Stimulated activated CD4-positive, alpha-beta T cell treated with anti-CD3 and anti-CD28 coated beads, TNF-alpha, amount 100 ng/mL, for 24 hours (primary cell): ENCODE measurements at places on chromosomes 3 and 15.

GRCh38 chr15:52008359-52008697 is 10.7 kb upstream of the MAPK6 start:
- no peak for DNase-seq

DNA sequence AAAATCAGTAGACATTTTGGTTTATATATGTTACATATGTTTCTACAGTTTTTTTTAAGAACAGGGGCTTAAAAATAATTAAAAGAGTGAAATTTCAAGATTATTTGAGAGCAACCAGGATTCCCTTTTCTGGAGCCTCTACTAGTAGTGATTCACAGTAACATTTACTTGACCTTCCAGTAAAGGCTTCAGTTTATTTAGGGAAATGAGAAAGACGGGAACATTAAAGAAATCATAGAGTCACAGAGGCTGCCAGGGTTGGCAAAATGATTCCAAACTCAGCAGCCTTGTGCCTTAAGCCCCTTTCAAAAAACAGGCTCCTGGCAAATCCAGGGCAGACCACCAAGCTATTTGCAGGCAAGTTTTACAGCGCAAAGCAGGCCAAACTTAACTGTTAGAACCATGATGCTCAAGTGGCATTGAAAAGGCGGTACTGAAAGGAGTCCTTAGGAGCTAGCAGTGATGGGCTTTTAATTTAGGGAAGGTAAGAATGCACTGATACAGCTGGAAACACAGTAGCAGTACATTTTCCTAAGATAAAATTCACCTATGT is 201.1 kb upstream of the ADAMTS9 start:
- no peak for DNase-seq

- no peak for DNase-seq
Observed at GRCh38 chr15:42068601-42069000, 25.8 kb downstream of the PLA2G4D start.

GRCh38 chr3:52774901-52775864 is 2.2 kb upstream of the ITIH1 start:
- DNase-seq, result no peak

DNA sequence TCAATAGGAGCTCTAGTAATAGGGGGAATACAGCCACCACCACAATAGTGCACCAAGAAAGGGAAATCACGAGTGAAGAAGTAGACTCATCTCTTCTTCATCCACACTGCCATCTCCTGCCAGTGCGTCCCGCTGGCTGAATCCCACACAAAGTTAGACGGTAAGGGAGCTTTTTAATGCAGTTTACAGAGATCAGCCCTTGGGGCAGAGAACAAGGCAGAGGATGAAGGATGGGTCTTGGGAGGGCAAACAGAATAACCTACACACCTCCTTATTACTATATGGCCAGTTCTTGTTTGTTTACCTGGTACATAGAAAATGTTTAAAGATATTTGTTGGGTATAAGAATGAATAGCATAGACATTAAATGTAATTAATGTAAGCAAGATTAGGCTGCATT is 11.0 kb upstream of the DPH6 start:
- no peak for DNase-seq

DNA sequence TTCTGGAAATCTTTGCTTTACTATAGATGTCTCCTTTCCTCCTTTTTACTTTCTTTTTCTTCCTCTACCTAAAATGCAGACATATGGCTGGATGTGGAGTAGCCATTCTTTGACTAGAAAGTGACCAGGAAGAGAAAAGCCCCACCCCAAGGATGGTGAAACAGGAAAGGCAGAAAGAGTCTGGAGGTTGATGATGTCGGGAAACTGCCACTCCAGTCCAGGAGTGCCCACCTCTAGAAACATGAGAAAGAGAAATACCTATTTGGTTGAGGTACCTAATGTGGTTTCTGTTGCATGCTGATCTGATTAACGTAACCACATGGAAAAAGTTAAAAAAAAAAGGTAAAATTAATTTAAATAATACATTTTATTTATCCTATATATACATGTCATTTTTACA is 55.2 kb upstream of the SSR3 start:
- DNase-seq, result no peak
